ENCODE measurements at places on chromosomes 4 and X. TPM values are rescaled to one million over a fixed set of nuclear protein-coding genes. Genes with fewer than 3 reads are reported as not detected.

The SOX3 gene
- total RNA-seq: not detected

The CXCL8 gene
- total RNA-seq: 6.0 TPM

The GABRA4 gene
- total RNA-seq: not detected

The GATA1 gene
- total RNA-seq: not detected

The USP17L28 gene
- not detected for total RNA-seq

The VCX gene
- not detected for total RNA-seq

The GSX2 gene
- not detected for total RNA-seq

The CXorf49 gene
- not detected for total RNA-seq

The TTC29 gene
- not detected for total RNA-seq

The TAF7L gene
- 0.08 TPM for total RNA-seq
